ENCODE measurements at places on chromosomes 13 and 19. TPM values are rescaled to one million over a fixed set of nuclear protein-coding genes. Genes with fewer than 3 reads are reported as not detected.

GRCh38 chr13:79287939-79288795 lies 117.9 kb downstream of the RBM26 start:
- no peak for DNase-seq

GRCh38 chr19:52171321-52172169 lies at the start of gene ZNF836:
Gene ZNF836, minus strand, starts transcription at chr19:52171621. Its CDS starts 3,549 bp downstream, at chr19:52168072.
- DNase-seq: peak; percentile 92

MAST1 gene
- 0.25 TPM for total RNA-seq

- DNase-seq: no peak
Observed at GRCh38 chr19:16559780-16560276, 12.4 kb downstream of the SLC35E1 start.

FBN3 gene
- total RNA-seq: 0.06 TPM

- DNase-seq: no peak
Observed at GRCh38 chr19:40322951-40323615, 25.1 kb downstream of the C19orf47 start.

GRCh38 chr13:40605573-40605972 lies 60.9 kb downstream of the FOXO1 start:
- DNase-seq: no peak

LRRC63 gene
- total RNA-seq: 0.12 TPM

DNA sequence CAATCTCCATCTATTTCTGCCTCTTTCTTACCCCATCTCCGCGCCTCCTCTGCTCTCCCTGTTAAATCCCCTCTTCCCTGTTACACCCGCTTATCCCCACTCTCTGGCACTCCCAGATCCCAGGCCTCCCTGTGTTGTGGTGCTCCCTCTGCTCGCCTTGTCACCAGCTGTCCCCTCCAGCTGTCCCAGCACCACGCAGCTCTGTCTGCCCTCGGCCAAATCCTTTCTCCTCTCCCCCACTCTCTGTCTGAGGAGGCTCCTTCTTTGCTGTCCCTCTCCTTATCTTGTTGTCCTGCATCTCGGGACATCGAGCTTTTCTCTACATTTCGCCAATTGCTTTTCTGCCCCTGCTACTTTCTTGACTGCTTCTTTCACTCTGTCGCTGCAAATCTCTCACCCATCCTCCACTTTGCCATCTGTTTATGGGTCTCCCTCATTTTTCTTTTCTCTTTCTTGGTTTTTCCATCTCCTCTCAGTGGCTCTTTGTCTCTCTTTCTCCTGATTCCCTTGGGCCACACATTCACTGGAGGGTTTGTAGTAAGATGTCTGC lies 941 bp downstream of the ZNF160 start:
- no peak for DNase-seq

PRRG2 gene
- total RNA-seq: 0.34 TPM

DNA sequence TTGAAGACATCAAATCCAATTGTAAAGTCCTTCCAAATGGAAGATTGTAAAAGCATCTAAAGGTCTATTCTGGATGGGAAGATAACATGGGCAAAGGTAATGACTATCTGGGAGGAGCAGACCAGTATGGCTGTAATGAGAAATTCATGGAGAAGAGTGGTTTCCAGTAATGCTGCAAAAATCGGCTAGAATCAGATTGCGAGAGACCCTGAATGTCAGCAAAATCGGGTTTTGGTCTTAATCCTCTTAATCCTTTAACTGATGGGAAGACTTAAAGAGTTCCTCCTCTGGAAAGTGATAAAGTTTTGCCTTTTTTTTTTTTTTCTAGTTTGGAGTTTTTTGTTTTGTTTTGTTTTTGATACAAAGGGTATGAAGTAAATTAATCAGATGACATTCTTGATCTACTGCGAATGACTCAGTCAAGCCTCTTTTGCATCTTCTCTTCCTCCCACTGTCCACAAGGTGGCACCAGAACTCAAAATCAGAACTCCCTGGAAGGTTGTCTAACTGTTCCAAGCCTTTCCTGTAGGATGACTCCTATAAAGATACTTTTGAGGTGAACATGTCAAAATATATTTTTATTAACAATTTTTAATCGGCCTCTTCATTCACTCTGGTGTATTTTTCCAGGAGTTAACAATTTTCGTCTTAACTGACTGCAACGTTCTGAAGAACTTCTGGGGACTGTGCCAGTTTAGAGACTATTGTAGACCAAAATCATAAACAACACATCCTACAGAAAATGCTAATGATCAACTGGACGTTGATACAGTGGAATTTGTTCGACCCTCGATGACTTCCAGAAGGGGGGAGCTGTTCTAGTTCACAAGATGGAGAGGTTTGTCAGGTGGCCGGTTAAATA lies 213.3 kb upstream of the MIR17HG start:
- no peak for DNase-seq

CCDC8 gene
- 37.3 TPM for total RNA-seq

DNA sequence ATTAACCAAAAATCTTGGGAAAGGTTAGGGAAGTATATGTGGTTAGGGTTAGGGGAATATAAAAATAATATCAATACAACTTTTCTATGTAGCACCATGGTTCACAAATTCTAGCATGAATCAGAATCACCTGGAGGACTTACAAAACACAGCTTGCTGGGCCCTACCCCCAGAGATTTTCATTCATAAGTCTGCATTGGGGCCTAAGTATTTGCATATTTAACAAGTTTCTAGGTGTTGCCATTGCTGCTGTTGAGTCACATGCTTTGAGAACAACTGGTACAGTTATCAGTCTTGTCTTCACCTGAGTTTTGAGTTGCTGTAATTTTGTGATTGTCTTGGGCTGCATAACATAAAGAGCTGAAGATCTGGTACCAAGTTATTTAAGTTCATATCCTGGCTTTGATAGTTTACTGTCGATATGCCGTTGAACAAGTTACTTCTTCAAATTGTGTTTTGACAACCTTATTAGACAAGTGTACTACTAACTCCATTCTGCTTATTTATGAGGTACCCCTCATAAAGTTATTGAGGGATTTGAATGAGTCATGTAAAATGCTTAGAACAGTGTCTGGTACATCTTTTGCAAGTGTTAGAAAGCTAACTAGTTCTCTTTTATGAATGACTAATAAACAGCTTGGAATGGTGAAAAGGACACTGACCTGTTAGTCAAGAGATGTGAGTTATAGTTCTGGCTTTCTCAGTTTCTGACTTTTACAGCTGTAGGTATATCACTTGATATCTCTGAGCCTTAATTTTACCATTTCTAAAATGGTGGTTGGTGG lies 132.9 kb downstream of the PAN3 start:
- no peak for DNase-seq

CEACAM1 gene
- 1.6 TPM for total RNA-seq

DNA sequence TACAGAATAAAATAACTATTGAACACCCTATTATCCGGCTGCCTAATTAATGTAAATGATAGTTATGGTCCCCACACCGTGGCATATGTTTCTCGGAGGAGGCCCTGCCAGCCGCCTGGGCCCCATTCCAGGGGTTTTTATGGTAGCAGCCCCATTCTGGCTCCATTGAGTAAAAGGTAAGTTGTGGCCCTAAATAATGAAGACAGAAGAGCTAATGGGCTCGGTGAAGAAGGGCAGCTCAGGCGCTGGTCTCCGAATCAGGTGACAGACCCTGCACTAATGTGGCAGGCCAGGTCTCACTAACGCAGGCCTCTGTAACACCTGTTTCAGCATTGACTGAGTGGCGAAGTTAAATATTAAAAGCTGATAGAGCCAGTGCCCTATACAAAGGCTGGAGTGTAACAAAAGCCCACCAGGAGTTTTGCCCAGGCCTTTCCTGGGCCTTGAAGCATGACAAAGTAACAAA lies 19.1 kb downstream of the POP4 start:
- DNase-seq: no peak

- DNase-seq: no peak
Observed at GRCh38 chr13:84130495-84131114, 248.3 kb upstream of the SLITRK1 start.

SMG9 gene
- total RNA-seq: 15.3 TPM

ADAMTSL5 gene
- 69.4 TPM for total RNA-seq

SIGLEC9 gene
- total RNA-seq: 1.1 TPM

KASH5 gene
- not detected for total RNA-seq

C13orf42 gene
- total RNA-seq: not detected

DNA sequence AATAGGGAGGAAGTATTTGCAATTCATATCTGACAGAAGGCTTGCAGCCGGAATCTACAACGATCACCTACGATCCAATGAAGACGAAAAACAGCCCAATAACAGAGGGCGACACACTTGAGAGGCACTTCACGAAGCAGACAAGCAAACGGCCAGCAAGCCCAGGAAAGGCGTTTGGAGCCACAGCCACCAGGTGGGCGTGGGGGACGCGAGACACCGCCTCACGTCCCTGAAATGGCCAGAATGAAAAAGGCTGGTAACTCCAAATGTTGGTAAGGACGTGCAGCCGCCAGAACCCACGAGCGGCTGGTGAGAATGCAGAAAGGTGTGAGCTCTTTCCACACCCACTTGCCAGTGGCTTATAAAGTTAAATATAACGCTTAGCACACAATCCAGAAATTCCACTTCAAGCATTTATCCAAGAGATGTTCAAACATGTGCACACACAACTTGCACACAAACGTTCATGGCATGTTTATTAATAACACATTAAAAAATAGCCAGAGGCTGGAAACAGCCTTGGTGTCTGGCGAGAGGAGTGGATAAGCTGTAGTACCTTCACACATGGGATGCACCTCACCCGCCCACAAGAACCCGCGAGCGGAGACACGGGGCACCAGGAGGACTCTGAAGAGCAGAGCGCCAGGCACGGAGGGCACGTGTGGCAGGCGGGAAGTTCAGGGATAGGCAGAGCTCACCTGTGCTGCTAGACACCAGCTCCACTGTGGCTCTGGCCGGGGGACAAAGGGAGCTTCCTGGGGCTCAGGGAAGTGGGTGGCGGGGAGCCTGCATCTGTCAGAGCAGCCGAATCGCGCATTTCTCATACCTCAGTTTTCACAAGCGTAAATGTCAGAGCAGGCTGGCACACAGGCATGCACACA lies 89.3 kb downstream of the SPACA7 start:
- no peak for DNase-seq

GRCh38 chr19:35055715-35056179 lies 14.2 kb downstream of the HPN start:
- no peak for DNase-seq

- DNase-seq: no peak
Observed at GRCh38 chr13:76338003-76338402, 548.2 kb downstream of the KCTD12 start.

GJA3 gene
- 14.2 TPM for total RNA-seq

GRCh38 chr19:17323964-17324332 lies 10.7 kb downstream of the ANO8 start:
- DNase-seq: no peak

- DNase-seq: no peak
Observed at GRCh38 chr13:72970956-72971355, 87.8 kb upstream of the KLF5 start.

All from heart right ventricle (tissue), 16 donors.